Spinal cord (tissue), 10 donors: ENCODE measurements at places on chromosomes 2 and 18.

DNA sequence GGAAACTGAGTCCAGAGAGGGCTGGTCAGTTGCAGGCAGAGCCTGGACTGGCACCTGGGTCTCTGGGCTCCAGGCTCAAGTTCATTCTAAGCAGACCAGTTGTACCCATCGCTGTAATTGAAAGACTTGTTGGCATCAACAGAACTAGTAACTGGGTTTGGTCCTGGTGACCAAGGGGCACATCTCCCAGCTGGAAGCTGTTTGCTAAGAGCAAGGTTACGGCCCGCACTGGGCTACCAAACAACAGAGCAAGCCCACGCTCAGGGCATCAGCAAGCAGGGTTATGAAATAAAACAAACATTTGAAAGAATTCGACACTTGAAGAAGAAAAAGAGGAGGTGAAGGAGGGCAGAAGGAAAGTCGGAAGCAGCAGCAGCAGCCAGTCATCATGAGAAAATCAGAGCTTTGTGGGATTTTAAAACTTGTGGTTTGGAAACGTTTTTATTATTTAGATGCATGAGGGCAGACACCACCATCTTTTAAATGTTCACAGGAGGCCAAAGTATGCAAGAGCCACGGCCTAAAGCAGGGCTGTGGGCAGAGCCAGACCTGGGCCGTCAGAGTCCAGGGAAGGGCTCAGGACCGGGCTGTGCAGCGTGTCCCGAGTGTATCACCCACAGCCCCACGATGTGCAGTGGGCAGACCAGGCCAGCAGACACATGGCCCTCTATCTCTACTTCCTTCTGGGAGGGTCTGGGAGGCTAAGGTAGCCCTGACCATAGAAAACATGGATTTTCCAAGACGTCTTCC is 220.3 kb downstream of the BCL2 start:
- no peak overlapping the region for H3K27ac ChIP-seq
- no peaks in the 10 kb centered on the region for H3K27me3 ChIP-seq
- peaks cover 3% of the 10 kb centered on the region for H3K4me1 ChIP-seq
- no peak for DNase-seq
- H3K4me3 ChIP-seq = no peak overlapping the region

DNA sequence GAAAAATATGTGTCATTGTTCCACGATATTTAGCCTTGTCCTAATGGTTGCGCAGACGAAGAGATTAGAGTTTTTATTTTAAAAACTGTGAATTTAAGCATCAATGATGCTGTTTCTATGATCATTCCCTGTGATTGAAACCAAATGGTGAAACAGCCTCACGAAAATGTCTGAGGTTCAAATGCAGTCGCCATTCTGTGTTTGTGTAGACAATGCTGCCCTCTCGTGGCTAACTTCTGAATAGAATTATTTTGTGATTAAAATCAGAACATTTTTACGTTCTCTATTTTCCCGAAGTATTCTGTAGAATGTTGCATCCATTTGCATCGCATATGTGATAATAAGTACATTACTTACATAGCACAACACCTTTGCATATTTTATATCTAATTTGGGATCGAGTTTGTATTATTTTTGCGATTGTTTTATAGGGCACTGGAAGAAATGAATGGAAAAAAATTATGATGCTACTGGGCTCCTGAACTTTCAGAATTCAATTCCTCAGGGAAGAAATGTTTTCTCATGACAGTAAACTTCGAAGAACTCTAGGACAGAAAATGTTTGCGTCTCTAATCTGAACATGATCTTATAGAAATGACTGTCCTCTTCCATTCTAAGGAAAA is 54.8 kb upstream of the CREB1 start:
- no peaks in the 10 kb centered on the region for H3K27me3 ChIP-seq
- no peaks in the 10 kb centered on the region for H3K36me3 ChIP-seq
- H3K4me1 ChIP-seq = peaks cover 21% of the 10 kb centered on the region
- no peak overlapping the region for H3K27ac ChIP-seq

DNA sequence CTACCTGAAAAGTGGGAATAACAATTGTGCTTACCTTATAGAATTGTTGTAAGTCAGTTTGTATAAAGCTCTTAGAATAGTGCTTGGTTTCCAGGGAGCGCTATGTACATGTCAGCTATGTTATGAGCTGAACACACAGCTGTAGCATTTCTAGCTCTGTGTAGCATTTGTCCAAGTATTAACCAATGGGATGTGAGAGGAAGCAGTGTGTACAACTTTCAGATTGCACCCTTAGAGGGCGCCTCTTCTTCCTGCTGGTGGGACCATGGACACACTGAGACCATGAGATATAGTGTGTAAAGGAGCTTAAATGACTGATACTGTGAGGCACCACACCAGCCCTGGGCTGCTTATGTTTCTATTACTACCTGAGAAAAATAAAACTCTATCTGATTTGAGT is 380.2 kb downstream of the LNPK start:
- DNase-seq = no peak
- H3K4me1 ChIP-seq = no peaks in the 10 kb centered on the region
- H3K27me3 ChIP-seq = no peaks in the 10 kb centered on the region

DNA sequence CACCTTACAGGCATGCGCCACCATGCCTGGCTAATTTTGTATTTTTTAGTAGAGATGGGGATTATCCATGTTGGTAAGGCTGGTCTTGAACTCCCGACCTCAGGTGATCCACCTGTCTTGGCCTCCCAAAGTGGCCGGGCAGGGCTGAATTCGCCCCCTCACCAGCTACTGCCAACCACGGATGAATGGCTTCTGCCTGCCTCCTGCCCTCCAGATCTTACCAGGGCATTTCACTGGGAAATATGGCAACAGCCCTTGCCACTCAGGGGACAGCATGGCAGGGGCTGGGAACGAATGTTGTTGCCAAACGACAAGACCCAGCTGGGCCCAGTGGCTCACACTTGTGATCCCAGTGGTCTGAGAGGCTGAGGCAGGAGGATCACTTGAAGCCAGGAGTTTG is 1.8 kb upstream of the ALPP start:
- H3K4me3 ChIP-seq = no peak overlapping the region
- DNase-seq = no peak
- no peak overlapping the region for H3K27ac ChIP-seq

DNA sequence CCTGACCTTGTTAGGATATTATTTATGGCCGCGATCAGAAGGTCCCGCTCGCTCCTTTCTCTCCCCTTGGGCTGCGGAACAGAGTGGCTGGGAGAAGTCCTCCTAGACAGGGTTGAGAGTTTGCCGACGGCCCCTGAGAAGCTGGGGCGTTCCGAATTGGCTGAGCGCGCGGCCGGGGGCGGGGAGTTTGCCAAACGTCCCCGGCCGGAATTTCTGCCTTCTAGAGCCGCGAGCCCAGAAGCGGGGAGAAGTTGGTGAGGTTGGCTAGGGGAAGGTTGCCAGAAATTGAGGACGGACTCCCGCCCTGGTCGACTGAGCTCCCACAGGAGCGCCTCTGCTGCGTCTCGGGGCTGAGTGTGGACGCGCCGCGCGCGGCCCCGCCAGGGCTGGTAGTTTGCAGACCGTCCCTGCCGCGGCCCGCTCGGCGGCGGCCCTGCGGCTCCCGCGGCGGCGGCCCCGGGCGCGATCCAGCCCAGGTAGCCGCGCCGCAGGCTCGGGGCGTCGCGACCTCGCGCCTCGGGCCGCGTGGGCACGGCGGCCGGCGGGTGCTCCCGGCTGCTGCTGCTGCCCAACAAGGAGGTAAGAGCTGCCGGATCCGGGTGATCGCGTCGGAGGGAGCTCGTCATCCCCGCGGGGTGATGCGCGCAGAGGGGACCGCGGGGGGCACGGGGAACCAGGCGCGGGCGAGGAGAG is 134.0 kb upstream of the MGAT5 start:
- peaks cover 29% of the 10 kb centered on the region for H3K4me1 ChIP-seq
- H3K27ac ChIP-seq = peak overlapping the region; percentile 85
- peak overlapping the region; percentile 66 for H3K4me3 ChIP-seq
- no peaks in the 10 kb centered on the region for H3K36me3 ChIP-seq
- H3K27me3 ChIP-seq = no peaks in the 10 kb centered on the region
- DNase-seq = peak; percentile 97

DNA sequence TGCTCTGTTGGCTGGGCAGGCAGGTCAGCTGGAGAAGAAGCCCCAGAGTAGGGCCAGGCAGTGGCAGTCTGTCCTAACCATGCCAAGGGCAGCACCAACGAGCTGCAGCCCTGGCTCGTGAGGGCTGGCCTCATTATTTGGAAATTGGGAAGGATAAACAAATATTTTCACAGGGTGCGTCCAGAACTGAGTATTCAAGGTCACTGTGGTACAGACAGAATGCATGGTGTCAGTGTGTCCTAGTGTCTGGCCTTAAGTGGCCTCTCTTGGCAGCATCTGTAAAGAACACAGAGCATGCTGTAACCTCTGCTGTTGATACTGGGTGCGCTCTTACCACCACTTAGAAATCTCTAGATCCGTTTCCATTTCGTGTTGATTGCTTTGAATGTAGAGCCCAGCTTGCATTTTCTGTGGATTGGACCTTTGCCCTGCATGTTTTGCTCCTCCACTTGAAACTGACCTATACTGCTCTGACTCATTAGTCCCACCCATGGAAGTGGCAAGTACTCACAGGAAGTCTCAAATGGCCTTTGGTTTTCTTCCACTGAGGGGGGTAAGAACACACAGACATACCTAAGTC is 88.2 kb downstream of the GREB1L start:
- no peak overlapping the region for H3K4me3 ChIP-seq
- no peaks in the 10 kb centered on the region for H3K27me3 ChIP-seq
- no peak overlapping the region for H3K27ac ChIP-seq
- no peaks in the 10 kb centered on the region for H3K36me3 ChIP-seq

GRCh38 chr2:207777124-207777523 is 7.4 kb upstream of the FZD5 start:
- no peaks in the 10 kb centered on the region for H3K36me3 ChIP-seq
- no peak overlapping the region for H3K4me3 ChIP-seq
- H3K27ac ChIP-seq = no peak overlapping the region

- peaks cover 99% of the 10 kb centered on the region for H3K27me3 ChIP-seq
- peaks cover 48% of the 10 kb centered on the region for H3K4me1 ChIP-seq
- H3K36me3 ChIP-seq = no peaks in the 10 kb centered on the region
Observed at GRCh38 chr2:176102309-176102866, 2.8 kb downstream of the HOXD12 start.

DNA sequence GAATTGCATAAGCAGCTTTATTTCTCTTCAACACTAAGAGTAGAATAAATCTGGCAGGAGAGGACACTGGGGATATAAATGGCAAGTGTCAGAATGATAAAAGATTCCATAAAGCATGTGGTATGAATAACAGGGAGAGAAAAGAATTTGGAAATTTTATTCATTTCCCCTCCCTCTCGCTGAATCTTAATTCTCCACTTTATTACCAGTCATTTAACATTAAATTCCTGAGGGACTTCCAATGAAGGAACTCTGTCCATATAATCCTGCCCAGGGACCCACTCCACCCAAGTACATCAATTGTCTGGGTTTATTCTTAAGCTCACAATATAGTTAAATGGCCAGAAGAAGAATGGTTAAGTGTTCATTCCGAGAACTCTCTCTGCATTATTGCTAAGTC is 197.7 kb upstream of the MGAT5 start:
- H3K4me1 ChIP-seq = no peaks in the 10 kb centered on the region
- no peak overlapping the region for H3K27ac ChIP-seq
- no peak overlapping the region for H3K4me3 ChIP-seq

GRCh38 chr2:141557329-141558095 is 573.3 kb downstream of the LRP1B start:
- no peak overlapping the region for H3K4me3 ChIP-seq
- no peaks in the 10 kb centered on the region for H3K27me3 ChIP-seq
- no peak for DNase-seq
- no peak overlapping the region for H3K27ac ChIP-seq

DNA sequence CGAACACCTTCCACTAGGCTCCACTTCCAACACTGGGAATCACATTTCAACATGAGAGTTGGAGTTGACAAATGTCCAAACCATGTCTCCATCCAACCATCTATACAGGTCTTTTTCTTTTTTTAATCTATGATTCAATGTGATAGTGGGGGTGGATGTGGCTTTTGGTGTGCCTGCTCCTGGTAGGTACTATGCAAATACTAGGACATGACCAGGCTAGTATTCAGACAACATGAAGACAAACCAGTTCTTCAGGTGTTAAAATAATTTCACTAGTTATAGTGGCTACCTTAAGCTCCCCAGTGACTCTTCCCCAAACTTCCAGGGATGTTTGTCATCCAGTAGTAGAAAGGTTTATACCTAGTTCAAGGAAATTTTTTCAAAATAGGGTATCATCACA is 387.5 kb downstream of the CDH2 start:
- no peak overlapping the region for H3K27ac ChIP-seq
- H3K36me3 ChIP-seq = no peaks in the 10 kb centered on the region

GRCh38 chr2:67322353-67323001 is 74.7 kb upstream of the ETAA1 start:
- H3K4me3 ChIP-seq = no peak overlapping the region
- no peak overlapping the region for H3K27ac ChIP-seq
- DNase-seq = peak; percentile 38
- H3K4me1 ChIP-seq = no peaks in the 10 kb centered on the region

DNA sequence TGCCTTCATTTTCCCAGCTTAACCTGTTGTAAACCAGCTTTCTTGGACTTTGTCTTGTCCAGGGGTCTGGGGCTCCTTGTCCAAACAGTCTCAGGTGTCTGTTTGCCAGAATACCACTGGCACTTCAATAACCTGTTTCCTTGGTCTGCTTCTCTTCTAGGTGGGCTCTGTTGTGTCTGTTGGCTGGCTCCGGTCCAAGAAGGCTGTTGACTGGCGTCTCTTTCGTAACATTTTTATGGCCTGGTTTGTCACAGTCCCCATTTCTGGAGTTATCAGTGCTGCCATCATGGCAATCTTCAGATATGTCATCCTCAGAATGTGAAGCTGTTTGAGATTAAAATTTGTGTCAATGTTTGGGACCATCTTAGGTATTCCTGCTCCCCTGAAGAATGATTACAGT is 17.0 kb downstream of the SLC20A1 start:
- H3K4me3 ChIP-seq = no peak overlapping the region
- no peak for DNase-seq
- no peaks in the 10 kb centered on the region for H3K27me3 ChIP-seq
- peaks cover 41% of the 10 kb centered on the region for H3K36me3 ChIP-seq
- H3K4me1 ChIP-seq = no peaks in the 10 kb centered on the region
- H3K27ac ChIP-seq = no peak overlapping the region

GRCh38 chr2:73700131-73700611 is 37.0 kb downstream of the TPRKB start:
- DNase-seq = peak; percentile 13
- H3K4me3 ChIP-seq = no peak overlapping the region
- H3K27ac ChIP-seq = no peak overlapping the region
- H3K27me3 ChIP-seq = no peaks in the 10 kb centered on the region

- no peak overlapping the region for H3K4me3 ChIP-seq
- no peaks in the 10 kb centered on the region for H3K4me1 ChIP-seq
- DNase-seq = no peak
- no peaks in the 10 kb centered on the region for H3K27me3 ChIP-seq
- H3K36me3 ChIP-seq = no peaks in the 10 kb centered on the region
Observed at GRCh38 chr2:212337036-212337435, 201.6 kb downstream of the ERBB4 start.

GRCh38 chr18:10519999-10520935 is 5.6 kb upstream of the NAPG start:
- peaks cover 8% of the 10 kb centered on the region for H3K4me1 ChIP-seq
- no peaks in the 10 kb centered on the region for H3K36me3 ChIP-seq
- H3K27ac ChIP-seq = peak overlapping the region; percentile 58
- DNase-seq = no peak
- no peaks in the 10 kb centered on the region for H3K27me3 ChIP-seq
